Left ventricle myocardium superior (tissue), 1 donor: ENCODE measurements at places on chromosomes 1 and 21. TPM values are rescaled to one million over a fixed set of nuclear protein-coding genes. Genes with fewer than 3 reads are reported as not detected.

DNA sequence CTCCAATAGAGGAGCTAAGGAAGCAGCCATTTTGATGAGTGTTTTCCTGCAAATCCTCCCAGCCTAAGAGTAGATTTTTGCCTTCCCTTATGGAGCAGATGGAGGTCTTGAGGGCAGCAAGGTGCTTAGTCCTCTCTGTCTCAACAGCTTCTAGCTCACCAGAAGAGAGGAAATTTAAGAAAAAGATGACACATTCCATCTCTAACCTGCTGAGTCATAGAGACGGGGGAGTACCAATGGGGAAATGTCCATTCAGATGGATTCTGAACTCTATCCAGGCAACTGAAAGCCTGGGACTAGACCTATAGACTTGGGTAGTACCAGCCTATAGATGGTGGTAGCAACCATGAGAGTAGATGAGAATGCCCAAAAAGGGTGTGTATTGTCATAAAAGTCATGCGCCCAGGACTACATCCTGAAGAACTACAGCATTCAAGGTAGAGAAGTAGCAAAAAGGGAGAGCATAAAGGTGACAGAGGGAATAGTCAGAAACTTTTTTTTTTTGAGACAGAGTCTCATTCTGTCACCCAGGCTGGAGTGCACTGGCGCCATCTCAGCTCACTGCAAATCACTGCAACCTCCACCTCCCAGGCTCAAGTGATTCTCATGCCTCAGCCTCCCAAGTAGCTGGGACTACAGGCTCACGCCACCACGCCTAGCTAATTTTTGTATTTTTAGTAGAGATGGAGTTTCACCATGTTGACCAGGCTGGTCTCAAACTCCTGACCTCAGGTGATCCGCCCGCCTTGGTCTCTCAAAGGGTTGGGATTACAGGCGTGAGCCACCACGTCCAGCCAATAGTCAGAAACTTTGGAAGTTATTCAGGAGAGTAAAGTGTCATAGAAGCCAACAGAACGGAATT lies 10.7 kb upstream of the ELOA start:
- no peak for DNase-seq

CFHR2 gene
- not detected for total RNA-seq

DNA sequence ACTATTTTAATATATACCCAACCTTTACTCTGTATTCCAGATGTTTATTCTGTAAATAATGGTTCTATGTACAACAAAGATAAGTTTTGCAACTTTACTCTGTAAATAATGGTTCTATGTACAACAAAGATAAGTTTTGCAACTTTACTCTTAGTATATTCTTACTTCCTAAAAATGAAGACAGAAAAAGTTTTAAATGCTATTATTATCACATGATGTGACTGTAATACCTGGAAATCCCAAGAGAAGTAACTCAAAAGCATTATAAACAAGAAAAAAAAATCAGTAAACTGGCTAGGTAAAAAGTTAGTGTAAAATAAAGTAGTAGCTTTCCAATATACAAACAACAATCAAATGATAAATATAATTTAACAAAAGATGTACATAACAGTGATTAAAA lies 18.5 kb upstream of the EXO1 start:
- no peak for DNase-seq

GRCh38 chr1:1432951-1433803 lies 2.3 kb upstream of the VWA1 start:
- peak; percentile 79 for DNase-seq

GRCh38 chr21:28590676-28591075 lies 402.0 kb downstream of the LTN1 start:
- no peak for DNase-seq
